ENCODE measurements at places on chromosomes 2 and 18. TPM values are rescaled to one million over a fixed set of nuclear protein-coding genes. Genes with fewer than 3 reads are reported as not detected.

GRCh38 chr2:45794134-45794617 is 142.7 kb downstream of the PRKCE start:
- H3K4me3 ChIP-seq: no peak overlapping the region
- no peak overlapping the region for H3K27ac ChIP-seq
- H3K4me1 ChIP-seq: no peaks in the 10 kb centered on the region
- DNase-seq: no peak
- H3K27me3 ChIP-seq: no peaks in the 10 kb centered on the region
- no peaks in the 10 kb centered on the region for H3K36me3 ChIP-seq

GRCh38 chr2:168802859-168803725 is 655 bp downstream of the NOSTRIN start:
- no peak for DNase-seq
- H3K4me3 ChIP-seq: peak overlapping the region; percentile 28
- peak overlapping the region; percentile 0 for H3K27ac ChIP-seq
- H3K27me3 ChIP-seq: no peaks in the 10 kb centered on the region
- H3K4me1 ChIP-seq: no peaks in the 10 kb centered on the region

- no peak overlapping the region for H3K4me3 ChIP-seq
- H3K36me3 ChIP-seq: no peaks in the 10 kb centered on the region
- no peaks in the 10 kb centered on the region for H3K4me1 ChIP-seq
- no peak for DNase-seq
- H3K27me3 ChIP-seq: no peaks in the 10 kb centered on the region
These were observed 183.5 kb upstream of the HS6ST1 start for GRCh38 chr2:128502200-128502599.

DNA sequence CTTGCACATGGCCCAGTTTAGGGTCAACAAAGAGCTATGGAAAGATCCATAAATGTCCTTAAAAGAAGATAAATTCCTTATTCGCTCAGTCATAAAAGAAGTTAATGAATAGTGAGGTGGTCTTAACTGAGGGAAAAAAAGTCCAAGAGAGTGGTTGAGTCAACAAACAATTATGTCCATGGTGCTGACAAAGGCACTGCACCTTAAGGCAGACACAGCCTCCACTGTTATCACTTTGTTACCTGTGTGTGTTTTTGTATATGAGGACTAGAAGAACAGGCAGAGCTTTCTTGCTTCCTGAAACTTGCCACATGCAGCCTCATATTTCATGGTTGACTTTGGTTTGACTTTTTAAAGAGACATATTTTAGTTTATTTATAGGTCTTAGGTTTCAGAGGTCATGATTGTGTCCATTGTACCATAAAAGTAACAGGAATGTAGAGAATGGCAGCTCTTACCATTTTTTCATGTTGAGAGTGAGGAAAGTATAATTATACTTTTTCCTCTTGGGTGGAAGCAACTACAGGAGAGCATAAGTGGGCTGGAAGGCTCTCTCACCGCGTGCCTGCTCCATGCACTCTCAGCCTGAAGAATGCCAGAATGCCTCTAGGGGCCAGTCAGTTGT is 93.6 kb downstream of the XRCC5 start:
- H3K4me3 ChIP-seq: no peak overlapping the region
- DNase-seq: no peak
- H3K4me1 ChIP-seq: no peaks in the 10 kb centered on the region
- H3K36me3 ChIP-seq: no peaks in the 10 kb centered on the region

DNA sequence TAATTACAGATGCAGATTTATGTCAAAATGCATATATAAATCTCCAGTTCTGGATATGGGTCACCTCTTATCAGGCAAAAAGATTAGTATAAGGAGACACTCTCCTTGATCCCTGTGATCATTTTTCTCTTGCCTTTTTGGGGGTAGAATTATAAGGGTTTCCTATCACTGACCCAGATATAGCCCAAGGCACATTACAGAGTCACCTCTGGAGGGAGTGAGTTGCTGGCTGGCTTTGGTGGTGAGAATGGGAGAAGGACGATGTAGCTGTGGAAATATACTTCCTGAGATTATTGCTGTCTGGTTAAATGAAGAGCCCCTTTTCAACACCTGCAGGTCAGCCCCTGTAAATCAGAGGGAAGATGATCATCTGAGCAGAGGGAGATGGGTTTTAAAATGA is 418.7 kb downstream of the MTX2 start:
- no peaks in the 10 kb centered on the region for H3K36me3 ChIP-seq
- no peaks in the 10 kb centered on the region for H3K27me3 ChIP-seq
- H3K27ac ChIP-seq: no peak overlapping the region
- no peak overlapping the region for H3K4me3 ChIP-seq

DNA sequence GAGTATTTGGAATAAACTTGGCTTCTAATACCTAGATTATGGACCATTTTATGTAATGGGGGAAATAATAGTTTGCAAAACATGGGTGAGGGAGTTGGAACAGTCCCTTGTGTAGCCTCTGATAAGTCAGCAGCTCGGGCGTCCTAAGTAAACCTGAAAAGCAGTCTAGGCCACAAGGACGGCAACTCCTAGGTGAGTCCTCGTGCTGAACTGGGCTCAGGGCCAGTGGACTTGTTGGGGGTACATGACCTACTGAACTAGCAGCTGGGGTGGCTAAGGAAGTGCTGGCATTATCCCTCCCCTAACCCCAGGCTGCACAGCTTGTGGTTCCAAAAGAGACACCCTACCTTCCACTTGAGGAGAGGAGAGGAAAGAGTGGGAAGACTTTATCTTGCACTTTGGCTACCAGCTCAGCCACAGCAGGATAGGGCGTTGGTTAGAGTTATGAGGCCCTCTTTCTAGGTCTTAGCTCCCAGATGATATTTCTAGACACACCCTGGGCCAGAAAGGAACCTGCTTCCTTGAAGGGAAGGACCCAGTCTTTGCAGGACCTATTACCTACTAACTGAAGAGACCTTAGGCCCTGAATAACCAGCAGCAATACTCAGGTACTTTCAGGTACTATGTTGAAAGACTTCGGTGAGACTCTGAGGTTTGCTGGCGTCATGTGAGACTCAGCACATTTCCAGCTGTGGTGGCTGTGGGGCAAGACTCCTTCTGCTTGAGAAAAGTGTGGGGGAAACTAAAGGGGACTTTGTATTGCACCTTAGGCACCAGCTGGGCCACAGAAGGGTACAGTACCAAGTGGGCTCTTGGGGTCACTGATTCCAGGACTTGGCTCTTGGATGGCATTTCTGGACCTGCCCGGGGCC is 71.0 kb downstream of the AQP4 start:
- no peak for DNase-seq
- no peaks in the 10 kb centered on the region for H3K27me3 ChIP-seq
- H3K36me3 ChIP-seq: no peaks in the 10 kb centered on the region
- H3K4me3 ChIP-seq: no peak overlapping the region
- no peak overlapping the region for H3K27ac ChIP-seq
- H3K4me1 ChIP-seq: no peaks in the 10 kb centered on the region

GRCh38 chr2:216808805-216809425 is 50.9 kb downstream of the TNP1 start:
- no peaks in the 10 kb centered on the region for H3K4me1 ChIP-seq
- no peaks in the 10 kb centered on the region for H3K36me3 ChIP-seq
- H3K27ac ChIP-seq: no peak overlapping the region

NT5DC4 gene
- total RNA-seq: 0.23 TPM

GRCh38 chr2:105610576-105611332 is 134.0 kb upstream of the NCK2 start:
- H3K4me1 ChIP-seq: no peaks in the 10 kb centered on the region
- H3K27me3 ChIP-seq: no peaks in the 10 kb centered on the region
- no peaks in the 10 kb centered on the region for H3K36me3 ChIP-seq
- H3K27ac ChIP-seq: no peak overlapping the region

Data from prostate gland (tissue), 2 donors.